Stimulated activated CD8-positive, alpha-beta memory T cell treated with anti-CD3 and anti-CD28 coated beads, Interleukin-7, amount 100 ng/mL, for 48 hours (primary cell): ENCODE measurements at places on chromosomes 12 and 14.

GRCh38 chr12:68831751-68832503 is 23.9 kb downstream of the MDM2 start:
- DNase-seq, result no peak

GRCh38 chr12:52692254-52692653 is 11.1 kb downstream of the KRT77 start:
- DNase-seq, result no peak

- DNase-seq, result no peak
Measured at GRCh38 chr14:25055992-25056687, 6.2 kb upstream of the STXBP6 start.

DNA sequence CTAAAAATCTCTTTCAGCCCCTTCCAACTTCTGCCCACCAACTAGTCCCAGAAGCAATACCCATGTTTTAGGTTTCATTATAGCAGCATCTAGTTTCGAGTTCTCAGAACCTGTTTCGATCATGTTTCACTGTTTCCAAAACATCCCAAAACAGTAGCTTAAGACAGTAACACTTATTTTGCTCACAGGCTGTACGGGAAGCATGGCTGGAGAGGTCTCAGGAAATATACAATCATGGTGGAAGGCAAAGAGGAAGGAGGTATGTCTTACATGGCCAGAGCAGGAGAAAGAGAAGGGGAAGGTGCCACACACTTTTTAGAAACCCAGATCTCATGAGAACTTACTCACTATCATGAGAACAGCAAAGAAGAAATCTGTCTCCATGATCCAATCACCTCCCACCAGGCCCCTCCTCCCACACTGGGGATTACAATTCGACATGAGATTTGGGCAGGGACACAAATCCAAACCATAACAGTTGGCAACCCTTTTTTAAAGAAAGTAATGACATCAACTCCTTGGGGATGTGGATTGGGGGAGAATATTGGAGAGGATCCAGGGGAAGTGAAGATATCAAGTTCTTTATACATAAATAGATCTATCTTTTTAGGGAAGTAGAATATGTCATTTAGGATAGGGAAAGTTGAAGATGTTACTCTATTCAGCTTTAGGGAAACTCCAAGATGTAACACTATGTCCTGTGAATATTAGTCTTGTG is 269.9 kb upstream of the PLEKHG7 start:
- no peak for DNase-seq

DNA sequence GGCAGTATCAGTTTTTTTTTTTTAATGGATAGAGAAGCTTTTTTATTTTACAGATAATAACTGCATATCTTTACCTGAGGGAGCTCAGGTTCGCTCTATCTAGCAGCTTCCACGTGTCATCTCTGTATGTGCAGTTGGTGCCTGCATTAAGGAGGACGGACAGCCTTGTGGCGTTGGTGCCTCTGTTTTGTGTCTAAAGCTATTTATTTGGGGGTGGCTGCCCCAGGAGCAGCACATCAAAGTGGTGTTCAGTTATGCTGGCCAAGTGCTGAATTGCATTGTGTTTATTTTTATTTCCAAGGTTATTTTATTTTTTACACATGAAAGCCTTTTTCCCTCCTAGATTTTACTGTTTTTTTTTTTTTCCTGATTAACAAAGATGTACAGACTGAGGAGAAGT is 59.7 kb downstream of the RASSF3 start:
- no peak for DNase-seq

DNA sequence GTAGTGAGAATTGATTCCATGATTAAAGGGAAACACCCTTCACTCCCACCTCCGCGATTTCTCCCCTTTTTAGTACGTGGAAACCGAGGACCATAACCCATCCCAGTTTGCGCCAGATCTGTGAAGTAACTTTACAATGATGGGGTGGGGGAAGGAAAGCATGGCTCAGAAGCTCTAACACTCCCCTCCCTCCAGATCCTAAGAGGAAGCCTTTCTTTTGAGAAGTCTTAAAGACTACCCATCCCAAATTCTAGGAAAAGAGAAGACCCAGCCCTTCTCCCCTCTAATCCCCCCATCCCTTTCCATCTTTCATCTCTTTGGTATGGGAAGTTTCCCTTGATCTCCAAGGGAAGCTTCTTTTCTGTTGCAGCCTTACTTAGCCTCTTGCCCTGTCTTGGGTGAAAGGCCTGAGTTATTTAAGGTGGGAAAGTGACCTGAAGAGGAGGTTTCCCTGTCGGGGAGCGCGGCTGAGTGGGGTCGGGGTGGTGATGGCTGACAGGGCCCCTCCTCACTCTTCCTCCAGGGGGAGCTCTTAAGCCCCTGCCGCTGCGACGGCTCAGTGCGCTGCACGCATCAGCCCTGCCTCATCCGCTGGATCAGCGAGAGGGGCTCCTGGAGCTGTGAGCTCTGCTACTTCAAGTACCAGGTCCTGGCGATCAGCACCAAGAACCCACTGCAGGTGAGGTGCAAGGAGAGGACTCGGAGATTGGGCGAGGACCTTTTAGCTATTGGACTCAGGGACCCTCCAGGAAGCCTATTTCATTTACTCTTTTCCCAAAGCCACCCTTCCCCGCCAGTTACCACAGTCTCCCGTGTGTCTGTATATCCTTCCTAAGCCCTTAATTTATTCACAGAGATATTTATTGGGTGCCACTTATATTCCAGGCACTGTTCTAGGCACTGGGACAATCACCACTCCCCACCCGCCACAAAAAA is 1.8 kb downstream of the MARCHF9 start:
- DNase-seq, result peak; percentile 63

DNA sequence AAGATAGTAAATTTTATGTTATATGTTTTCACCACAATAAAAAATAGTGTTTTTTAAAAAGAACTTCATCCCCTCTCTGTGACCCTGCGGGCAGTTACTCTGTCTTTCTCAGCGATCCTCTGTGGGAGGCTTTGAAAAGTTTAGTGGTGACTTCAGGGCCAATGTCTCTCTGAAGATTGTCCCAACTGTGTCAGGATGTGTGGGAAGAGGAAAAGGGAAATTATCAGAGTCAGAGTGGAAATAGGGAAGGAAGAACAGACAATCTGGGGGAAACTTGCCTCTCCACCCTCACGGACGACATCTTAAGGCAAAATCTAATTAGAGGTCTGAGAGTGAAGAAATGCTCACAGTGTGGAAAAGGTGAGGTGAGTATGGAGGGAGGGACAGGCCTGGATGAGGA is 3.5 kb upstream of the OR10P1 start:
- DNase-seq, result no peak

- no peak for DNase-seq
Measured at GRCh38 chr14:64478634-64479250, 13.4 kb downstream of the AKAP5 start.

GRCh38 chr12:101021911-101022388 is 188.1 kb downstream of the SLC5A8 start:
- no peak for DNase-seq

DNA sequence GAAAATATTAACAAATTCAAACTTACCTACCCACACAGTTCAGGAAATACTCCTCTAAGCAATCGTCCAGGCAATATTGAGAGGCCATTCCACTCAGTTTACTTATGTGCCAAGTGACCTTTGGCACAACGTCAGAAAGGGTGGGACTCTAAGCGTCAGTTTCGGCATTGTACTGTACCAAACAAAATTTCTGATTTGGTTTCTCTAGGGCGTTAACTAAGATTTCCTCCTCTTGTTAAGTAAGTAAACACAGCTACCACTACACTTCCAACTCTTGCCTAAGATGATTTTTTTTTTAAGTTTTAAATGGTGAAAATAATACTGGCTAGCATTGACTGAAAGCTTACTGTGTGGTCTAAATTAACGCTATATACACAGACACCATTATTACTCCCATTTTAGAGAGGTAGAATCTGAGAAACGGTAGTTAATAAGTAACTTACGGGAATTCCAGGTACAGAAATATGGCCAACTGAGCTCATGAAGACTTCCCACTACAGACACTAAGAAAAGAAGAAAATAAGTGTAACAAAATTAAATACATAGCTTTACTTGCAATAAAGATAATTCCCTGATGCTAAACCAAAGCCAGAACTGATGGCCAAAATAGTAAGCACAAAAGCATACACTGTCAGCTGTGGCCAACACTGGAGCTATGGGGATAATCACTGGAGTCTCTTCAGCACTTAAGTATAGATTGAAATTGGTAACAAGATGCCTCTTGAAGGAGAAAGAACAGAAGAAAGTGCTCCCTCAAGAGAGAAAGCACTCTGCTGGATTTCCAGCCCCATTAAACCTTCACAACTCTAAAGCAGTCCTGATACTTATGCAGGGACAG is 76.1 kb downstream of the EPS8 start:
- DNase-seq, result no peak

DNA sequence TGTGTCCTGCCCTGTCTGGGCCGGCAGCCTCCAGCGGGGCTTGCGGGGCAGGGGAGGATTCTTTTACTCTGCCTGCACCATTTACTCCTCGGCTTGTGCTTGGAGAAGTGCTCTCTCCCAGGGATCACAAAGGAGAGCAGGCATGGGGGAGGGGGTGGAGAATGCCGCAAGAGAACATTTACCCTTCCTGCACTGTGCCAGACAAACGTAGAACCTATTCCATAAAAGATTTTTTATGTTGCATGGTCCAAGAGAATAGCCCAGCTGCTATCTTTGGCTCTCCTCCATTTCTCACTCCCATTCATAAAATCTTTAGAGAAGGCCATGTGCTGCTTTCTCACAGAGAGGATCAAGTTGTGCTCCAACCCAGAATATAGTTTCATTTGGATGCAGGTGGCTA is 159.4 kb downstream of the SPTSSA start:
- no peak for DNase-seq

DNA sequence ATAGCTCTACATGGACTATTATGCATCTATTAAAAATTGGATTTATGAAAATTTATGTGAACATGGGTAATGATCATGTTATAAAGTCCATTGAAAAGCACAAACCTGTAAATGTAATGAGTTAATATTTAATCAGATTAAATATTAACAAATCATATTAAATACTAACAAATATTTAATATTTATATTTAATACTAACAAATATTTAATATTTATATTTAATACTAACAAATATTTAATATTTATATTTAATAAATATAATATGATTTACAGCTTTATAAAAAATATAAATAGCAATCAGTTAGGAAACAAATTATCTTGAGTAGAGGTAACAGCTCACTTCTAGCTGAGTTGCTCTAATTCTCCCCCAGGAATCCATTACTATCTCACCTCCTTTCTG is 758.0 kb upstream of the USP15 start:
- DNase-seq, result no peak

DNA sequence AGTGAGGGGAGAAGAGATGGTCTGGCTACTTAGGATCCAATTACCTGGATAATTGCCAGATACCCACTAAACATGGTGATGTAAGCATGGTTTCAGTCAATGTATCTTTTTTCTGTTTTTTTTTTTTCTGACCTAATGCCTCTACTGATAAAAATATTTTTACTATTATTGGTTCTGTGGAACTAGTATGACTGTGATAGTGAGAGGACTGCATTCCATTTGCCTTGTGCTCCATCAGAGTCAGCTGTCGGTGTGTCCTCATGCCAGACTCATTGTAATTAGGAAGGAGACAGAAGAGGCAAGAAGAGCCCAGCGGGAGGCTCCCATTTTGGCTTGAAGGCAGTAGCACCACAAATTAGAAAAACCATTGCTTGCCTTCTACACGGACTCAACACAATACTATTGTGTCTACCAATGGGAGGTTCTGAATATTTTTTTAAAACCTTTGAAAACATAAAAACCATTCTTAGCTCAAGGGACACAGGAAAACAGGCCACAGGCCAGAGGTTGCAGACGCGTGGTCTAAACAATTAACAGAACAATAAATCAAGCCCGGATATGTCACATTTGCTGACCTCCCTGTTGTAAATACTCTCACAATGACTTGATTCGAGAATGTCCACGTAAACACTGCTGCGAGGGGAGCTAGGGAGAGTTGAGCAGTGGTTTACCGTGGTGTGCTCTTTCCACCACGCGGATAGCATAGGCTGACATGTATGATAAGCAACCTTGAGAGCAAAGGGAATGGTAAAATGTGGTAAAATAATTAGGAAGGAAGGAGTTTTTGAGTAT is 13.5 kb upstream of the DCP1B start:
- no peak for DNase-seq

- no peak for DNase-seq
Measured at GRCh38 chr12:24889411-24889810, 59.5 kb downstream of the BCAT1 start.

- no peak for DNase-seq
Measured at GRCh38 chr12:32146074-32146873, 39.6 kb downstream of the BICD1 start.

DNA sequence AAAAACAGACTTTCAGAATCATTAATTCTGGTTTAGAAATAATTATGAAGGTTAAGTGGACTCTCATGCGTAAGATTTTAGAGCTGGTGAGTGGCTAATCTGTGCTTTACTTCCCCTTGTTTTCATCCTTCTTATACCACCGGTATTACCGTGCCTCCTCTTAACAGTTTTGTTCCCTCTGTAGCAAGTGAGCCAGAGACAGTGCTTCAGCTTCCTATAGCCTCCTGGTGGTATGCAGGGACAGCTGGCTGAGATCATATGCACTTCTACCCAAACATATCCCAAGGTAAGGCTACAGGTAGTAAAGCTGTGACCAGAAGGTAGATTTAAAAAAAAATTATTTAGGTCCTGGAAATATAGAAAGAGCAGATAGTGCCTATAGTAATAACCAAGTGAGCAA is 55.2 kb downstream of the PDE3A start:
- no peak for DNase-seq

DNA sequence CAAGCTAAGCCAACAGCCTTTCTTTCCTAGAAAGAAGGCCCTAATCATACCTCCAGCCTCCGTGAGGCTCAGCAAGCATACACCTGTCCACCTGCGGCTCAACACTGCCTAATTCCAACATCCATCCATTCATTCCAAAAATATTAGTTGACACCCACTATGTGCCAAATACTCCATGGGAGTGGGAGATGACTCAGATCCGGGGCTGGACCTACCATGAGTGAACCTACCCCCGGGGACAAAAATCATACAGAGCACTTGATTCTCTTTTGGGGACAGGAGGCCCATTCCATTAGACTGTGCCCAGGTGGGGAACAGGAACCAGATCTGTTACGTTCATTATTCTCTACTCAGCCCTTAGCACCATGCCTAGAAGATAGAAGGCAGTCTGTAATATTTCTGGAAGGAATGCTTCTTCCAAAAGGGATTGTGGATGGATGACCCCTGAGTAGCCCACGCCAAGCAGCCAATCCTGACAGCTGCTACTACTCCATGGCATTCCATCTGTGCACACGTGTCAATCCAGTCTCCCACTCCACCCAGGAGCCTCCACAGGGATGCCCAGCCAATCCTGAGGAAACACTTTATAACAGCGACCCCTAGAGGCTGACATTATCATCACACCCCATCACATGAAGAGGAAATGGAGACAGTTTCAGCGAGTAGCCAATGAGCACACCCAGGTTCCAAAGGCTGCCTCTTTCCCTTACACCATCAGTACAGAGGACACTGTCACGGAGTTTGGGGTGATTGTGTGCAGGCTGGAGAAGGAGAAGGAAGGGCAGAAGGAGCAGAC is 170.7 kb downstream of the ESRRB start:
- no peak for DNase-seq

- no peak for DNase-seq
Measured at GRCh38 chr14:91180611-91181010, 63.9 kb downstream of the GPR68 start.

- DNase-seq, result no peak
Measured at GRCh38 chr12:43675048-43675904, 83.3 kb downstream of the PUS7L start.
